ENCODE measurements at places on chromosomes 3 and 15. TPM values are rescaled to one million over a fixed set of nuclear protein-coding genes. Genes with fewer than 3 reads are reported as not detected.

DNA sequence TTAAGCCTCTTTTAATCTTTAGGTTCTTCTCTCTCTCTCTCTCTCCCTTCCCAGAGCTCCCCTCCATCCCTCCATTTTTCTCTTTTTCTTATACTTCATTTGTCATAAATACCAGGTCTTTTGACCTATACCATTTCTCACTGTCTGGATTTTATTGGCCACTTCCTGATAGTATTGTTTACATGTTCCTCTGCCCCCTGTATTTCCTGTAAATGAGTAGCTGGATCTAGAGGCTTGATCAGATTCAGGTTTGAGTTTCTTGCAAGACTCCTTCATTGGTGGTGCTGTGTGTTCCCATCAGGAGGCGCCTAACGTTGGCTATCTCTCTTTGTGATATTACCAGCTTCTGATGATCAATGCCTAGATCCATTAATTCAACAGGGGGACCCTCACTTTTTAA, 42.2 kb downstream of the DAPK2 start:
- no peak for DNase-seq

- DNase-seq: no peak
These were observed 21.5 kb upstream of the KCNMB3 start for GRCh38 chr3:179272385-179272784.

DNA sequence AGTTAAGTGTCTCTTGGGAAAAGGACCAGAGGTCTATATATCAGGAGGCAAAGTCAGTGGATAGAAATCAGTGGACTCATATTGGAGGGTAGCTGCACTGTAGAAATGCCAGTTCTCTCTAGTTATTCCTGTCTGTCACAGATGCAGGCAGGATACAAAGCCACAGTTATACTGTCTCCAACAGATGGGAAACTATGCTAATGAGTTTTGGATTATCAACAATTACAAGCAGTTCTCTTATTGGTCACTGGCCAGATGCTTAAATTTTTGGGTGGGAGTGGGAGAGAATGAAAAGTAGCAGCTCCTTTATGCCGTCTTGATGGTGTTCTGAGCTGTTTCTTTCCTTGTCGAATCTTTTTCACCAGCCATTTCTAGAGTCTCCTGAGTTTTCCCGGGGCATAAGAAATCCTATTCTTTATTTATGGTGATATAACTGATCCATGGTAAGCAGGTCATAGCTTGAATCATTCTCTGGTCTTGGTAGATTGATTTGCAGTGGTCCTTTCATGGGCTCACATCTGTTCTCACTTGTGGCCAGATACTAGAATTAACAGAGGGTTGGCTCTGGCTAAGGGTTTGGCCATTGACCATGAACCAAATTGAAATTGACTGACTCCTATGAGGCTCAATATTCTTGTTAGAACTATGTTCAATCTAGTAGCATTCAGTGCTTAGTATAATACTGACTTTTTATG, 44.6 kb upstream of the RBMS3 start:
- DNase-seq: no peak

- DNase-seq: no peak
These were observed 496.3 kb downstream of the NLGN1 start for GRCh38 chr3:173893835-173894234.

DNA sequence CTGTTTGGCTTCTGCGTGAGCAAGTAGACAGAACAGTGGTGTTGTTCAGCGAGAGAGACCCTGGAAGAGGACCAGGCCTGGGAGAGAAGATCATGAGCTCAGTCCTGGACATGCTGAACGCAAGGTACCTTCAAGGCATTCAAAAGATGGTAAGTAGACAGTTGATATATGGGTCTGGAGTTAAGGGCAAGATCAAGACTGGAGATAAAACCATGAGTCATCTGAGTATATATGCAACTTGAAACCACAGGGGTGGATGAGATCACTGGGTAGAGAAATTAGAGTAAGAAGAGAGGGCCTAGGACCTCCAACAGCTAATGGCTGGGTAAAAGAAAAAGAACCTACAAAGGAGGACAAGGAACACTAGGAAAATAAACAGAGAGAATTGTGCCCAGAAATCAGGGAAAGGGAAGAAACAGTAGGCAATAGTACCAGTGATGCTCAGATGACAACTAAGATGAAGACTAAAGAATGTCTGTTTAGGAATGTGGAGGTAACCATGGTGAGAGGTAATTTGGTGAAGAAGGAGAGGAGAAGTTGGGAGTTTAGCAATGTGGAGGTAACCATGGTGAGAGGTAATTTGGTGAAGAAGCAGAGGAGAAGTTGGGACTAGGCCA, 343.2 kb upstream of the ADAMTS9 start:
- DNase-seq: peak; percentile 47

- DNase-seq: peak; percentile 80
These were observed 611 bp upstream of the BNIP2 start for GRCh38 chr15:59689626-59690236.

GRCh38 chr3:52986938-52987337, 58.9 kb downstream of the SFMBT1 start:
- DNase-seq: peak; percentile 7

- no peak for DNase-seq
These were observed 559.9 kb downstream of the MAGI1 start for GRCh38 chr3:65478551-65479500.

DNA sequence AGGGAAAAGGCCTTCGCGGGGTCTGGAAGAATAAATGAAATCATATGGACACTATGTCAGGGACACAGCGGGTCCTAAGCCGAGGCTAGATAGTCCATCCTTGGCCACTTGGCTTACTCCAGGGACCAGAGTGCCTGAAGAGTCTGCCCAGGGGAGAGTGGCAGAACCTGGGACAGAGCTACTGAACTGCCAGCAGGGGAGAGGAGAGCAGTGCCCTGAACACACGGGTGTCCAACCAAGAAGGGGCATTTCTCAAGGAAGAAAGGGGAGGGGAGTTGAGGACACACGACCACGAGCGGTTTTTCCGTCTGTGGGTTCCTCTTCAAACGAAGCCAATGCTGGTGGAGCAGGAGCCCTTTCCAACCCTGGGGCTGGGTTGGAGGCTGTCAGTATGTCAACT, 1.0 kb downstream of the ACAN start:
- DNase-seq: no peak

DNA sequence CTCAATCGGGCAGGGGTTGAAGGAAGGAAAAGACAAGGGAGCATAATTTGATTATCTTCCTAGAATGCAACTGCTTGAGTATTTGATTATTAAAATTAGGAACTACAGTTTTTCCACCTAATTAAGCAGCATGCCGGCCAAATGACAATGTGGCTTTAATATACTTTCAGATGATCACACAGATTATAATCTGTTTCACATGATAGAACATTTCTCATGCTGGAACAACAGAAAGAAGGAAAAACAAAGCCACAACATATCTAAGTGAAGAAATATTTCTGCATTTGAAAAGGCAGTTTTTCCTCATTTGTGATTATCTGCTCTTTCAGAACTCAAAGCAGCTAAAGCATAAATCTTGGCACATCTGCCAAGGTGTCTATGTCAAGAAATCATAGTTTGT, 82.7 kb downstream of the STRIT1 start:
- no peak for DNase-seq

DNA sequence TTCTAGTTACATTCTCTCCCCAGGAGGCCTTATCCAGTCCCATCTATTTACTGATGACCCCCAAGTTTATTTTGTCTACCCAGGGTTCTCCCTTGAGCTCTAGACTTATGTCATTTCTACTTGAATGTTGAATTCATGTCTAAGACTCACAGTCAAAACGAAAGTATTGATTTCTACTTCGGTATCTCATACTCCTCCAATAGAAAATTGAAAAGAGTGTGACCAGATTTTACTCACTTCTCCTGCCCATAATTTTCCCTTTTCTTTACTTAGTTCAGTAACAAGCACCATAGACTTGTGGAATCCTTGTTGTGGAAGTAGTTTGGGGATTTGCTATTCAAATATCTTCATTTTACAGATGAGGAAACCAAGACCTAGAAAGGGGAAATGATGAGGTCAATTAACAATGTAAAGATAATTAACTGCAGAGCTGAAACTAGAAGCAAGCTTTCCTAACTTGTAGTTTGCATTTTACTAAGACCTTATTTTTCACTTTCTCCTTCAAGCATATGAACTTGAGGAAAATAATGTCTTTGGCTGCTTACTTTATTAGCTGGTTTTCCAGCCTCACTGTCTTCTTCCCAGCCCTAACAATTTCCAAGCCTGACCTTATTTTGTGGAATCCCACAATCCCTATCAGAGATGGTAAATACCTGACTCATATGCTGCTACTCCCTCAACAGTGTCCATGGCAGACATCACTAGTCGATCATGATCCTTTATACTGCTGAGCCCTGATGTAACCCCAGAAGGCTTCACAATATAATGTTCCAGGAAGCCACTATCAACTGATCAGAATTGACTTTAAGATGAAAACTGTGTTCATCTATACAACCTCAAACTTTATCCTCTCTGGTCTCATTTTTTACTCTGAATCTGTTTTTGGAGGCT, 123.9 kb upstream of the AGBL1 start:
- DNase-seq: no peak

DNA sequence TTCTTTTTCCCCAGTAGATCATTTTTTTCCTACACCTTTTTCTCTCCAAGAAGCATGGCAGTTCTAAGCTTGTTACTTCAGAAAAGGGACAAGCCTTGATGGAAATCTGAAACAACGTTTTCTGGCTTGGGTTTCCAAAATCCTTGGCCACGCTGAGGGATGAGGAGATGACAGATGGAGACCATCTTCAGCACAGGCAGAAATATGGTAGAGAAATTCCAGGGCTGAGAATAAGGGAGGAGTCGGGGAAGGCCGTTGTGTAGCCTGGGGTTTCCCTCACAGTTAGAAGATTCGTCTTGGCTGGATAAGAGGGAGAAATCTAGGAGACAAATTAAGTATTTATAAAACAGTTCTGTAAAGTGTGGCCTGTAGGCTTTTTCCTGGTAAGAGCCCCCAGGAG, 33.9 kb upstream of the STT3B start:
- no peak for DNase-seq

GRCh38 chr3:53938645-53939044, 47.0 kb upstream of the SELENOK start:
- DNase-seq: peak; percentile 45

WDR93 gene
- not detected for total RNA-seq

AKAP13 gene
- 18.5 TPM for total RNA-seq

RBP2 gene
- not detected for total RNA-seq

CIP2A gene
- total RNA-seq: 59.8 TPM

RBMS3 gene
- total RNA-seq: 23.2 TPM

ANKRD63 gene
- 0.63 TPM for total RNA-seq
